ENCODE measurements at places on chromosomes 3 and 15.

DNA sequence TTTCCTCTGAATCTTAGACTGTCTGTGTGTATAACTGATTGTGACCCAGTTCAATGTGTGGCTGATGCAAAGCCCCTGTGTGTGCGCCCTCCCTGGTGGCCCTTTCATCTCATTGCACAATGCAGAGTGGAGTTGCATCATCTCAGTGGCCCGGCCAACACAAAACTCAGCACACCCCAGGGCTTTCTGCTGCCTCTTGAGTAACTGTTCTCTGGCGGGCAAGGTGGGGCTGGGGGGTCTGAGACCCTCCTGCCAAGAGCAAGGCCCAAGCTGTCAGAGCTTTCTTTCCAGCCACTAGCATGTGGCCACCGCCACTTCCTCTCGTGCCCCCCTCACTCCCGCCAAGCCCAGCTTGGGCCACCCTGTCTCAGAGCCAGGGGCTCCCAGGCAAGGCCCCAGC is 80.7 kb upstream of the ALDH1L1 start:
- no peak for DNase-seq

GRCh38 chr3:57100046-57100695 is 39.7 kb downstream of the SPATA12 start:
- DNase-seq, result peak; percentile 44

DNA sequence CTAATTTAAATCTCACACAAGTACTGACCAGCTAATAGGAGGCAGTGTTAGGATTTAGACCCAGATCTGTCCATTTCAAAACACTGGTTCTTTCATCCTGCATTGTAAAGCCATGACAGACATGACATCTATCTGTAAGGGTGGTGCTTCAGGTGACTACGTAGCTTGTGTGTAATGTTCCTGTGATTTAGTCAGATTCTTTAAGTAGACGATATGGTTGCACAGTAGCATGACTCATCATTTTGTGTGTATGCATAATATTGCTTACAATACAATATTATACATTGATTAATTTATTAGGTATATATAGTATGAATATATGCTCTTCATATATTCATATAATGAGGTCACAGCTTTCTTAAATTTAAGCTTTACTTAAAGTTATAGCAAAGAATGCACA is 628.5 kb downstream of the GRM7 start:
- no peak for DNase-seq

DNA sequence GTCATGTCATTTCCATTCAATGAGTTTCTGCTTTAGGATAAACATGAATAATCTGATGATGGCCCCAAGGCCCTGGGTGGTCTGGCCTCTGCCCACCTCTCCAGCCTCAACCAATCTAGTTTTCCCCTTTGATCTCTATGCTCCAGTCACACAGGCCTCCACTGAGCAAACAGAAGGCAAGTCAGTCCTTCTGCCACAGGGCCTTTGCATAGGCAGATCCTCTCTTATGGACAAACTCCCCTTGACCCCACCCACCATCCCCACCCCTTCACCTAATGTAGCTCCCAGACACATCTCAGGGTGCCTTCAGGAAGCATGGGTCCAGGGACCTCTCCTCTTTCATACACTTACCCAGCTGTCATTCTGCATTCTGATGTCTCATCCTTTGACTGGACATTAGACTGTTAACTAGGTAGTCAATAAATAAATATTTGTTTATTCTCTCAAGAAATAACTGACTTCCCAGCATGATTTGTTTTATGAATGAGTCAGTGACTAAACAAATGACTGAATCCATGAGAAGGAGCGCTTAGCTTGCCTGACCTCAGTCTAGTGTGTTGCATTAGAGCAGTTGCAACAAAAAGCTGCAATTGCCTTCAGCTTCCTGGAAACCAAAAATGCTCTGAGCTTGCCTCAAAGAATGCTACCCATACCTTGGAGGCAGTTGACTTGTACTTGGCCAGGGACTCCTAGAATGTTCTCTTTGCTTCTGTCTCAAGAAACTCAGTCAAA is 386.6 kb upstream of the WNT5A start:
- no peak for DNase-seq

GRCh38 chr3:76991165-76991564 is 48.7 kb upstream of the ROBO2 start:
- no peak for DNase-seq

DNA sequence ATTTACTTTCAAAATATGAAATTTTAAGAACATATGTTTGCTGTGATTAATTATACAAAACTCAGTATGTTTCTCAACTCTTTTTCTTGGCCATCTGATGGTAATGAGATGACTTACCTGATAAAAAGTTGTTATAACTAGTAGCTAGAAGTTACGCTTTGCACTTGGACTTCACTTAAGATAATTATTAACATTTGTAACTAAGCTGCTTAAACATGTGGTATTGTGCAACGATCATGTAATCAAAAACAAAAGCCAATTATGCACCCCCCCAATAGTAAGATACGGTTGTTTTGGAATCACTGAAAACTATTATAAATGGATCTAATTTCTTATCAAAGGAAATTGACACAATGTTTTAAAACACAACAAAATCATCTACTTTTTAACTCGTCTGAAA is 342.9 kb downstream of the CNTN3 start:
- no peak for DNase-seq

DNA sequence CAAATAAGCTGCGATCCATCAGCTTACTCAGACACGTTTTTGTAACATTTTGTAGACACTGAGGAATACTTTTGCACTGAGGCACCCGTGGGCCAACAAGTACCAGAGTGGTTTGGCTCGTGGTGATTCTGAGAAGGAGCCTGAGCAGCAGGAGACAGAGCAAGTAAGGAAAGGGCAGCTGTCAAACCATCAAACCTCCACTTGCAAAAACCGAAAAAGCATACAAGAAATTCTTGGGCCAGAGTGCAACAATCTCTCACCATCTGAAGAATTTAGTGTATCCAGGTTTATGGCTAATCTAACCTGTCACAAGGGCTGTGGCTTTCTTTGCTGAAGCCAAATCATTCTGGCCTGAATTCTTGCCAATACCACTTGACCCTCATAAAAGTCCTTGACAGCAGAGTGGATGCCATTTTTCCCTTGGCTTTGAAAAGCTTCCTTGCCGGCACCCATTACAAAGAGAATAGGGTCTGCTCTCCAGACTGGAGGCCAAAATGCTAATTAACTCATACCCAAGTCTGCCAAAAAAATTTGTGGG is 56.7 kb downstream of the MYO1E start:
- no peak for DNase-seq

All from naive B cell (primary cell).